Stimulated activated CD4-positive, alpha-beta T cell treated with anti-CD3 and anti-CD28 coated beads, Interleukin-12 subunit alpha, Interleukin-12 subunit beta, amount 100 ng/mL, for 48 hours (primary cell): ENCODE measurements at places on chromosomes 7 and 10.

DNA sequence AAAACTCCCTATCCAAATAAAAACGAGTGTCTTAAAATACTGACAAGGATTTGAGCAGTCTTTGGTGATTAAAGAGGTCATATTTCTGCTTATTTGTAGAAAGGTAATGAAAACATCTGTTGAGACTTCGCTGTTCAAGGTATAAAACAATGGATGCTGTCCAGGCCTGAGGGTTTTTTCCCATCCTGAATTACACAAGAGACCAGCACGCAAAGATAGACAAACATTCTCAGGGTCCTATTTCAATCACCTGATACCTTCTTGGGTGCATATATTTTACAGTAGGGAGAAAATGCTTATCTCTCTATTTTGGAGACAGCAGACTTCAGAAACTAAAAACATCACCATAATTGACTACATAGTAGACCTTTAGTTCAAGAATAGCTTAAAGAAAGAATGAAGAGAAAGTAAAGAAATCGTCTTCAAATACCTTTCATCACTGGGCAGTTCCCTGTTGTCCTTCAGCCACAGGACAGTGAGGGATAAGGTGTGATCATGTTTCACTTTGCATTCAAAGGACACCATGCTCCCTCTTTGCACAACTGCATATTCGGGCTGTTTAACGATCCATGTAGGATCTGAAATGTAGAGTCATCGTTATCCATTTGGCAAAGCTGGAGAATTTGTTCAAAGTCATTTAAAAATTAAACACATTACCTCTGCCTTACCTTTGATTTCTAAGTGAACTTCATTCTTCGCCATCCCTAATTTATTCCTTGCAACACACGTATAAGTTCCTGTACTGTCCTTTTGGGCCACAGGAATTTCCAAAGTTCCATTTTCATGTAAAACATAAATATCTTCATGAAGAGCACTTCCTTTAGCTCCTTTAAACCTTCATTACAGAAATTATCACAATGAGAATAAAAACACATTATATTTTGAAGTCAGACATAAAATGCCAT, 63.7 kb upstream of the LAMB4 start:
- DNase-seq = no peak

- peak; percentile 27 for DNase-seq
Measured at GRCh38 chr10:101693978-101694673, 844 bp downstream of the FBXW4 start.

DNA sequence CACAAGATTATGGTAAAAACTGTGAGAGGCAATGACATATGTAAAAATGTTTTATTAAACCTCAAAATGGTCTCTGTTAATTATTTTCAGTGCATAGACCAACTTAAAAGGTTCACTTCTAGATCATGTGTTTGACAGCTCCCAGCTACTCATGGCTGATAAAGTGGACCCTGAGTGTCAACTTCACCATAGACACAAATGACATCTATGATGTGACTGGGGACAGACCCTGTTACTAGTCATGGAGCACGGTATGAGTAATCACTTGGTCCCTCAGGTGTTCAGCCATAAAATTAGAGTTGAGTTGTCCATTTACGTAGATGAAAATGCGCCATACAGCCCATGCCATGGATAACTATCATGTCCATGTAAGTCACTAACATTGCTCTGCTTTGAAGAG, 199.8 kb downstream of the ZNF365 start:
- DNase-seq = no peak

DNA sequence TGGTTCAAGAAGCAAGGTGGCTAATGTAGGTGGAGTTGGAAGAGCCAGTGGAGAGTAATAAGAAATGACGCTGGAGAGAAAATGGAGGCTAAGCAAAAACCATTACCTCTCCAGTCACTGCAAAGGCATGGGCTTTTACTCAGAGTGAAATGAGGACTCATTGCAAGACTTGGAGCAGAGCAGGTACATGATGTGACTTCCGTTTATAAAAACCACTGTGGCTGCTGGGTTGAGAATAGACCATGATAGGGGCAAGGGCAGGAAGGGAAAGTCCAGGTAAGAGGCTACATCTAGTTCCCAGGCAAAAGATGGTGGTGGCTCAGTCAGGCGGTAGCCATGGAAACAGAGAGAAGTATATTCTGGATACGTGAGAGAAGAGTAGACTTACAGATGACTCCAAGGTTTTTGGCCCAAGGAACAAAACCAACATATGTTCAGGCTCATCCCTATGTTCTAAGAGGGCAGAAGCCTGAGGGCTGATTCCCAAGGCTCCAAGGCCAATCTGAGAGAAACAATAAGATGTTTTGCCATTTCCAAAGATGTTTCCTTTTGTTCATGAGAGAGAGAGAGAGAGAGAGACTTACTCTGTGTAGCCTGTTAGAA, 21.5 kb upstream of the PDE1C start:
- DNase-seq = no peak

GRCh38 chr10:680745-681144, 8.7 kb downstream of the DIP2C start:
- no peak for DNase-seq

DNA sequence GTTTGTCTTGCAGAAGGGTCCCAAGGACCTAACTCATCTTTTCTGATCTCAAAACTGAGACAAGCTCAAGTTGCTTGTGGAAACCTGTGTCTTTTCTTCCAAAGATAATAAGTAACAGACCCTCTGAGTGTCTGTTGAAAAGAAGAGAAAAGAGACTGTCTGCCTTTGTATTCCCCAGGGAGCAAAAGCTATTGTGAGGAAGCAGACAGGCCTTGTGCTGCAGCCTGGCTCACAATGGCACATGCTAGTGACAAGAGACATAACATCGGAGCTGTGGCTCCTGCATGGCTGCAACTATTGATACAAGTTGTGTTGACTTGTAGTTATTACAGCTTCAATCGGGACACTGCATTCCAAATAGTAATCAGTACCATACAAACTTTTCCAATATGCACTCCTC, 202.9 kb downstream of the DKK1 start:
- no peak for DNase-seq

DNA sequence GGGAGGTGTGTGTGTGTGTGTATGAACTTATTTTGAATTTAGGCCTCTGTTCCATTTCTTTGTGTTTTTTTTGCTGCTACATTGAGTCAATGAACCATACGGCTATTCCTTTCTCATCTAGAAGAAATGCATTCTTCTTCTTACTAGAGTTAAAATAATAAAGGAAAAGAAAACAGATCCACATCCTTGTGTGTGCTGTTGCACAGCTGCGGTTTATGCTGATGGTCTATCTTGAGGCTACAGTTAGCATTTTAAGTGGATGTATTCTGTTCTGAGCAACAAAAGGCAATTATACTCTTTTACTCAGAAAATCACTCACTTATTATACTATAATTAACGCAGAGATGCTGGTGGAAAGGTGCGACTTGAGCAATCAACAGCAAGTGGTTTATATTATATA, 615.0 kb upstream of the MBL2 start:
- no peak for DNase-seq

GRCh38 chr10:43857206-43857930, 208.7 kb upstream of the ZNF32 start:
- no peak for DNase-seq

DNA sequence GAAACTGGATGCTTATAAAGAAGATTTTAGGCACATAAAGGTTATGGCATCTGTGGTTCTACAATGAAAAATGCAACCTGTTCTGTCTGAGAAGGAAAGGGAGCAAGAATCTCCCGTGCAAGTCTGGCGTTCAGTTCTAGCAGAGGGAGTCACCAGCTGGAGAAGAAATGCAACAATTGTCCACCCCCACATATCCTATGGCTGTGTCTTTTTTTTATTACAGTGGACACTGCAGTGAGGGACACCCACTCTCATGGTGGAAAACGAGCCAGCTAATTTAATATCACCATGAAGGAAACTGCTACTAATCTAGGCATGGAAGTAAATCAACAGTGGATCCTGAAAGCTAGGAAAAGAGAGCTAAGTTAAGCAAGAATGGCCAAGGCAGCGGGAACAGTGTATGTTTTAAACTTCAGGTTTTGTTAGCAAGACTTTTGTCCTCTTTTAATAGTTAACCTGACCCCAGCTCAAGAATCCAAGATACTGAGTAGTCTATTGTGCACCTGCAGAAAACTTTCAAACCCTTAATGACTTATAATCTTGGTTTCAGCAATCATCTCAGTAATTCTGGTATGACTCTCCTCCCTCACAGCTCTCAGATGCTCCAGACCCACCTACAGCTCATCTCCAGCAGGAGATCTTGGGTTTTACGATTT, 149.3 kb downstream of the FGFR2 start:
- DNase-seq = no peak

DNA sequence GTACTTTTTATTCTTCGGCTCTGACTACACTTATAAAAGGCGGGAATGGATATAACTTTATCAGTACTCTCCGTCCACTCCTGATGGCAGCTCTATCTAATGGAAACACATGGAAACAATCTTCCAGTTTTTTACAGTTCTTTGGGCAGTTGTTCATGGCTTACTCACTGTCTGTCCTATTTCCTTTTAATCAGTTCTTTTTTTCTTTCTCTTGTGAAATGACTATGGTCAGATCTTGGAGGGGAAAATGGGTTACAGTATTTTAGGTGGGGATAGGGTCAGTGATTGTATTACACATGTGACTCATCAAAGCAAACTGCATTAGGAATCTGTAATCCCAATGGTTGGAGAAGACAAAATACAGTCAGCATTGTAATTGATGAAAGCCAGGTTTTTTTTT, 112.4 kb downstream of the BICC1 start:
- DNase-seq = no peak

DNA sequence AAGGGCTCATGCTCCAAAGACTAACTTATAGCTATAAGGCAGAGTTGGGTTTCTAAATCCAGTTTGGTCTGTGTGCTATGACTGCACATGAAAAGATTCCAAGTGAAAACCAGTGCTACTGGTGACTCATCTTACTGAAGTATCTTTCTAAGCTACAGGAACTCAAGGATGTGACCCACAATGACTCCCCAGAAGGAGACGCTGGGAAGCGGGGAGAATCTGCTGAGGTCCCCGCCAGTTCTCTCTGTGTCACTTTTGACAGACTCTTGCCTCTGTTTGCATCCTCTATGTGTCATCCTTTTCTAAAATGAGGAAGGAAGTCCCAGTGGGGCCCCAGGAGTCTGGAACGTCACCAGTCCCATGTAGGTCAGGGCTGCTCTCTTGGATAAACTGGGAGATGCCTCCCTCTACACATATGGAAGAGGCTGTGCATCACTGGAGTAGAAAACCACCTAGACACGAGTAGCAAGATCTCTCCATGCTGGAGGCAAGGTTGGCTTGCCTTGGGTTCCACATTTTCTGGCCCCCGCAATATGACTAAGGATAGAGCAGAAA, 28.8 kb upstream of the GPR26 start:
- DNase-seq = no peak
